Liver (tissue), 10 donors: ENCODE measurements at places on chromosomes 12 and 14. TPM values are rescaled to one million over a fixed set of nuclear protein-coding genes. Genes with fewer than 3 reads are reported as not detected.
A peak's percentile ranks its signal among the peaks of the same experiment; 100 is the strongest.

DNA sequence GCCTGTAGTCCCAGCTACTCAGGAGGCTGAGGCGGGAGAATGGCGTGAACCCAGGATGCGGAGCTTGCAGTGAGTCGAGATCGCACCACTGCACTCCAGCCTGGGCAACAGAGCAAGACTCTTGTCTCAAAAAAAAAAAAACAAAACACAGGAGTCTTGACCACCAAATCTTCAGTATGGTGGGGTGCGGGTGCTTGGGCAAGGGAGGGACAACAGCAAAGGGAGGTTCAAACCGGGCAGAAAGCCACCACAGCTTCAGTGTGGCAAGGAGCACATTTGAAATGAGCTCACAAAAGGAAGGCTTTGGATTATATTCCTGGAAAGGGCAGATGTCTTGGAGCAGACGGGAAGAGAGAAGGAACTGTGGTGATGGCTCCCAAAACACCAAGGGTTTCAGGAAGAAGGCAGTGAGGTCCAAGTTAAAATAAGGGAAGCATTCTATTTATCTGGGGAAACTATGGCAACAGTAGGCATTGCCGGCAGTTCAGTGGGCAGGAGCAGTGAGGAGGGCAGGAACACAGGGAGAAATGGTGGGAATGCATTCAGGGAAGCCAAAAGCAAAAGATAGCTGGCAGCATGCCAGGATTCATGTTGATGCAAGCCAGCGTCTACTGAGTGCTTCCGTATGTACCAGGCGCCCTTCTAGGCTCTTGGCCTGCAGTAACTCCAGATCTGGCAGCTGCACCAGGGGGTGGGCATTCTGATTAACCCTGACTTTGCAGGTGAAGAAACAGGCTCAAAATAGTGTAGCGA lies 51.0 kb upstream of the SRSF5 start:
- no peaks in the 10 kb centered on the region for H3K27me3 ChIP-seq
- DNase-seq = no peak
- H3K4me1 ChIP-seq = no peaks in the 10 kb centered on the region
- peak overlapping the region; percentile 3 for H3K27ac ChIP-seq
- no peaks in the 10 kb centered on the region for H3K36me3 ChIP-seq
- H3K4me3 ChIP-seq = no peak overlapping the region

MGAT4C gene
- 0.65 TPM for total RNA-seq

GRCh38 chr14:32090686-32091085 lies 13.6 kb downstream of the ARHGAP5 start:
- no peak for DNase-seq
- no peak overlapping the region for H3K27ac ChIP-seq
- peaks cover 4% of the 10 kb centered on the region for H3K36me3 ChIP-seq
- no peaks in the 10 kb centered on the region for H3K27me3 ChIP-seq

GRCh38 chr14:100440207-100440631 lies 117.1 kb downstream of the SLC25A47 start:
- no peak overlapping the region for H3K27ac ChIP-seq
- DNase-seq = peak; percentile 51
- peaks cover 9% of the 10 kb centered on the region for H3K4me1 ChIP-seq
- H3K36me3 ChIP-seq = no peaks in the 10 kb centered on the region
- H3K4me3 ChIP-seq = no peak overlapping the region
- H3K27me3 ChIP-seq = no peaks in the 10 kb centered on the region

DNA sequence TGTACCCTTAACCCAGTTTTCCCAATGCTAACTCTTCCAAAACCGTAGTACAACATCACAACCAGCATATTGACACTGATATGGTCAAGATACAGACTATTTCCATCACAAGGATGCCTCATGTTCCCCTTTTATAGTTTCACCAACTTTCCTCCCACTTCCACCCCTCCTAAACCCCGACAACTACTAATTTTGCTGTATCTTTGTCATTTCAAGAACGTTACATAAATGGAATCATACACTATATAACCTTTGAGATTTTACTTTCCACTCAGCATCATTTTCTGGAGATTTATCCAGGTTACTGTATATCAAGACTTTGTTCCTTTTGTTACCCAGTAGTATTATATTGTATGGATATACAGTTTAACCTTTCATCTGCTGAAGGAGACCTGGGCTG lies 88.9 kb downstream of the MED13L start:
- no peak for DNase-seq
- H3K27me3 ChIP-seq = no peaks in the 10 kb centered on the region
- peaks cover 10% of the 10 kb centered on the region for H3K4me1 ChIP-seq
- H3K4me3 ChIP-seq = no peak overlapping the region
- H3K27ac ChIP-seq = no peak overlapping the region

- H3K4me3 ChIP-seq = no peak overlapping the region
- no peaks in the 10 kb centered on the region for H3K27me3 ChIP-seq
- peaks cover 11% of the 10 kb centered on the region for H3K36me3 ChIP-seq
Observed at GRCh38 chr12:6735448-6736191, 11.8 kb downstream of the COPS7A start.

GRCh38 chr12:90026516-90026915 lies 317.9 kb upstream of the ATP2B1 start:
- no peaks in the 10 kb centered on the region for H3K36me3 ChIP-seq
- no peak for DNase-seq
- H3K27ac ChIP-seq = no peak overlapping the region
- H3K4me1 ChIP-seq = no peaks in the 10 kb centered on the region
- no peak overlapping the region for H3K4me3 ChIP-seq

- H3K4me3 ChIP-seq = no peak overlapping the region
- H3K4me1 ChIP-seq = no peaks in the 10 kb centered on the region
- no peaks in the 10 kb centered on the region for H3K36me3 ChIP-seq
- no peak overlapping the region for H3K27ac ChIP-seq
Observed at GRCh38 chr14:22304326-22304725, 284.7 kb downstream of the DAD1 start.

GALNT6 gene
- 24.1 TPM for total RNA-seq

DNA sequence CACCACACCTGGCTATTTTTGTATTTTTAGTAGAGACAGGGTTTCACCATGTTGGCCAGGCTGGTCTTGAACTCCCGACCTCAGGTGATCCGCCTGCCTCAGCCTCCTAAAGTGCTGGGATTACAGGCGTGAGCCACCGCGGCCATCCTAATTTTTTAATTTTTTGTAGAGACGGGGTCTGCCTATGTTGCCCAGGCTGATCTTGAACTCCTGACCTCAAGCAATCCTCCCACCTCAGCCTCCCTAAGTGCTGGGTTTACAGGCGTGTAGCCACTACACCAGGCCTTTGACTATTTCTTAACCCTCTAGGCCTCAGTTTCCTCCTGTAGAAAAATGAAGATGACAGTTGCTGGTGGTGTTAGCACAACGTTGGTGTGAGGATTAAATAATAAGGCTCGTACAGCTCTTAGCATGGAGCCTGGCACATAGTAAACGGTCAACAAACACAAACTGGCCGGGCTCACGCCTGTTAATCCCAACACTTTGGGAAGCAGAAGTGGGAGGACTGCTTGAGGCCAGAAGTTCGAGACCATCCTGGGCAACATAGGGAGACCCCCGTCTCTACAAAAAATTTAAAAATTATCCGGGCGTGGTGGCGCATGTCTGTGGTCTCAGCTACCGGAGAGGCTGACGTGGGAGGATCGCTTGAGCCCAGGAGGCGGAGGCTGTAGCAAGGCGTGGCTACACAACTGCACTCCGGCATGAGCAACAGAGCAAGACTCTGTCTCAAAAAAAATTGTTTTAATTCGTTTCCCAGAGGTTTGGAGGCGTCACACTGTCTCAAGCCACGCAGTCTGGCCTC lies 979 bp downstream of the DDX54 start:
- H3K4me3 ChIP-seq = peak overlapping the region; percentile 94
- peaks cover 15% of the 10 kb centered on the region for H3K36me3 ChIP-seq
- H3K4me1 ChIP-seq = peaks cover 29% of the 10 kb centered on the region
- DNase-seq = no peak

- H3K4me1 ChIP-seq = peaks cover 8% of the 10 kb centered on the region
- no peak for DNase-seq
Observed at GRCh38 chr14:51554953-51555352, 96.8 kb upstream of the FRMD6 start.

- H3K27me3 ChIP-seq = no peaks in the 10 kb centered on the region
- H3K4me1 ChIP-seq = no peaks in the 10 kb centered on the region
- no peak for DNase-seq
- no peak overlapping the region for H3K27ac ChIP-seq
- H3K36me3 ChIP-seq = no peaks in the 10 kb centered on the region
- H3K4me3 ChIP-seq = no peak overlapping the region
Observed at GRCh38 chr14:100610511-100611217, 23.4 kb upstream of the BEGAIN start.

GRCh38 chr12:105961821-105962671 lies 176.7 kb downstream of the NUAK1 start:
- H3K36me3 ChIP-seq = no peaks in the 10 kb centered on the region
- DNase-seq = no peak
- no peaks in the 10 kb centered on the region for H3K27me3 ChIP-seq

DNA sequence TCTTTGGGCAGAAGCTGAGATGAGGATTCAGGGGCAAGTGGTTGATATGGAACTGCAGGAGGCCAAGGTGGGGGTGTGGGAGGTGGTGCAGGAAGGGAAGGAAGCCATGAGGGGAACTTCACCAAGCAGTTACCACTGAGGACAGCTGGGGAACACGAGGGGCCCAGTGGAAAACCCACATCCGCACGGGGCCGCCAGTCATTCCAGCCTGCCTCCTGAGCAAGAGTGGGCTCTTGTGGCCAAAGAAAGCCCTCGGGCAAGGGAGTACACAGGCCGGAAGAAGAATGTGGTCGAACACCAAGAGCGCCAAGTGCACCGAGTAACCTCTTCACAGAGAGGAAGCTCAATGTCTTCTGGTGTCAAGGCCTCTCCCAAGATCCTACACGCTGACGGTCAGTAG lies 252.2 kb upstream of the FOXN3 start:
- H3K27me3 ChIP-seq = no peaks in the 10 kb centered on the region
- H3K27ac ChIP-seq = no peak overlapping the region
- no peaks in the 10 kb centered on the region for H3K36me3 ChIP-seq
- H3K4me1 ChIP-seq = peaks cover 5% of the 10 kb centered on the region

SERPINA5 gene
- 45.7 TPM for total RNA-seq

GRCh38 chr12:47021298-47021697 lies 58.1 kb upstream of the PCED1B start:
- H3K27ac ChIP-seq = no peak overlapping the region
- no peak for DNase-seq

- no peak overlapping the region for H3K4me3 ChIP-seq
- H3K36me3 ChIP-seq = no peaks in the 10 kb centered on the region
- H3K27ac ChIP-seq = peak overlapping the region; percentile 61
- DNase-seq = no peak
- peaks cover 14% of the 10 kb centered on the region for H3K4me1 ChIP-seq
Observed at GRCh38 chr12:108305991-108306501, 33.1 kb downstream of the CMKLR1 start.

SAMD15 gene
- 0.19 TPM for total RNA-seq

- no peak for DNase-seq
- H3K36me3 ChIP-seq = no peaks in the 10 kb centered on the region
- H3K27ac ChIP-seq = no peak overlapping the region
- H3K4me1 ChIP-seq = peaks cover 10% of the 10 kb centered on the region
- no peak overlapping the region for H3K4me3 ChIP-seq
Observed at GRCh38 chr12:50597200-50598195, 92.7 kb downstream of the DIP2B start.

DNA sequence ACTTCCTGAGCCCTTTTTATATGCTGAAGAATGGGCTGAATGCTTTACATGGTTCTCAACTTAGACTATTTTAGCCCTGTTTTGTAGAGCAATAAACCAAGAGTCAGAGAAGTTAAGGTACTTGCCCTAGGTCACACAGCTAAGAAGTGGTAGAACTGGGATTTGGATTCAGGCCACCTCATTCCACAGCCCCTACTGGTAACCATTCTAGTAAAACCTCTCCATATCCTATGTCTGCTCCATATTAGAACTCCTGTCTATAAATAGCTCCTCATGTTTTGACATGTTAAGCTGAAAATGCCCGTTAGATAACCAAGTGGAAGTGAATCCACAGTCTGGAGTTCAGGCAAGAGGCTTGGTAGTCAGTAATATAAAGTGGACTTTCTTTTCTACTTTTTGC lies 111.6 kb downstream of the HECTD4 start:
- no peak overlapping the region for H3K27ac ChIP-seq
- peaks cover 2% of the 10 kb centered on the region for H3K36me3 ChIP-seq
- no peaks in the 10 kb centered on the region for H3K27me3 ChIP-seq
- no peak for DNase-seq

GRCh38 chr12:68791897-68792481 lies 16.0 kb upstream of the MDM2 start:
- no peak for DNase-seq
- H3K27ac ChIP-seq = no peak overlapping the region
- no peaks in the 10 kb centered on the region for H3K36me3 ChIP-seq
- H3K4me3 ChIP-seq = no peak overlapping the region

SIX4 gene
- total RNA-seq = 0.17 TPM

GRCh38 chr14:23009939-23010726 lies at the start of gene C14orf93:
C14orf93 (minus strand) TSS chr14:23010143; CDS start chr14:22999023, 11,120 bp downstream.
- peak within 1 kb of the TSS; percentile 69 for H3K27ac ChIP-seq

- H3K4me1 ChIP-seq = no peaks in the 10 kb centered on the region
- no peak overlapping the region for H3K27ac ChIP-seq
Observed at GRCh38 chr12:128662101-128662500, 161.7 kb downstream of the SLC15A4 start.

- no peaks in the 10 kb centered on the region for H3K36me3 ChIP-seq
- H3K27me3 ChIP-seq = no peaks in the 10 kb centered on the region
- H3K4me1 ChIP-seq = no peaks in the 10 kb centered on the region
- H3K27ac ChIP-seq = no peak overlapping the region
- no peak overlapping the region for H3K4me3 ChIP-seq
- DNase-seq = no peak
Observed at GRCh38 chr14:30005114-30005808, 77.6 kb upstream of the PRKD1 start.

DNA sequence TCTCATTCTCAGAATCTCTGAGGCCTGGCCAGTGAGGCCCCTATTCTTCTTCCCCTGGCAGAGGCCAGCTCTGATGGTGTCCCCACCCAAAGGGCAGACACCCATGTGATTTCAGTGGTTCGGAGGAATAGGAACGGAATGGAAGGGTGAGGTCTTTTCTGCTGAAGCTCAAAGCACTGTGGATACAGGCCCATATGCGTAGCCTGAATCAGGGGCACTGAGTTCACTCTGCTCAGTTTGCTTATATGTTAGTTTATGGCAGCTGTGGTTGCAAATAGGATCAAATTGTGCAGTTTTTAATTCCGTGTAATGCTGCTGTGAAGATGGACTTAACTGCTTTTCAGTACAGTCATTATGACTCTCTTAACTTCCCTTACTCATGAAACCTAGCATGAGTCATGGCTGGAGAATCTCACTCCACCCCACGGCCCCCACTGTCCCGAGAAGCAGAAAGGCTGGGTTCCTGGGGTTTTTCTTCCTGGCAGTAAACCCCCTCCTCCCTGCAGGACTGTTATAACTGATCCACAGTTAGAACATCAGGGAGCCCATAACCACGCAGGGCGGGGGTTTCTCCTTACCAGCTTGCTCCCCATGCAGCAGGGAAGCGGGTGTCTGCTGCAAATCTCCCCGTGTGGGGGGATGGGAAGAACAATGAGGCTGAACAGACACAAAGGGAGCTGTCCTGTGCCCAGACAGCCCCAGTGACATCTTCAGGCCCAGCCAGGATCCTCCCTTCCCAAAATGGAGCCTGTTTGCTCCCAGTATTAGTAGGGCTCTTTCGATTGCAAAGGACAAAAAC lies 122.7 kb downstream of the SLC38A6 start:
- H3K4me1 ChIP-seq = peaks cover 12% of the 10 kb centered on the region
- no peak overlapping the region for H3K4me3 ChIP-seq
- no peaks in the 10 kb centered on the region for H3K36me3 ChIP-seq
- H3K27ac ChIP-seq = peak overlapping the region; percentile 9
- no peak for DNase-seq
- no peaks in the 10 kb centered on the region for H3K27me3 ChIP-seq
